Skin of body (tissue), 3 donors: ENCODE measurements at places on chromosomes 6 and 20. TPM values are rescaled to one million over a fixed set of nuclear protein-coding genes. Genes with fewer than 3 reads are reported as not detected.

- DNase-seq, result no peak
Measured at GRCh38 chr6:125738276-125738675, 11.2 kb upstream of the HEY2 start.

GRCh38 chr6:160376445-160376844, 28.3 kb downstream of the SLC22A3 start:
- no peak for DNase-seq

- DNase-seq, result no peak
Measured at GRCh38 chr20:5315807-5316187, 957 bp downstream of the PROKR2 start.

DNA sequence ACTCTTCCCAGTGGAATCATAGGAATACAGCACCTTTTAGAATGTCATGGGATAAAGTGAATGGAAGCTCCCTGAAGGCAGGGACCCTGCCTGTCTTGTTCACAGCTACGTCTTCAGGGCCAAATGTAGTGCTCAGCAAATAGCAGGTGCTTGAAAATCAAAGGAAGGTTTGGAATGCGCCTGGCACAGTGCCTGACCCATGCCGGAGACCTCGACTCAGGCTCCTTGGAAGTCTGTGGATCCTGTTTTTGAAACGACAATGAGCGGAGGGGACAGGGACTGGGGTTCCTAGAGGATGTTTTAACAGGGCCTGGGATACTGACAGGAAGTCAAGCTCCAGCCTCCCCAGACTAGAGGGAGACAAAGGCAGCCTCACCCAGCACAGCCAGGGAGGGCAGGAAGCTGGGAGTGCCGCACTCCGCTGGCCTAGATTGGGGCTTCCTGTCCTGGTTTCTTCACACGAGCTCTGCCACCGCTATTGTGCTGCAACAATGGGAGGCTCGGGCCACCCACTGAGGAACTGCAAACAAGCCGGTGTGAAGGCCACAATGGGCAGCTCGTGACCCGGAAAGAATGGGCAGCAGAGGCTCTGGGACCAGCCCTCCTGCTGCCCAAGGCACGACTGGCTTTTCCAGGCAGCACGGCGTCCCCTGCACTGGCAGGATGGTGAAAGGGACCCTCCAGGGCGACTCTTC, 76.7 kb downstream of the PREX1 start:
- DNase-seq, result peak; percentile 20

DNA sequence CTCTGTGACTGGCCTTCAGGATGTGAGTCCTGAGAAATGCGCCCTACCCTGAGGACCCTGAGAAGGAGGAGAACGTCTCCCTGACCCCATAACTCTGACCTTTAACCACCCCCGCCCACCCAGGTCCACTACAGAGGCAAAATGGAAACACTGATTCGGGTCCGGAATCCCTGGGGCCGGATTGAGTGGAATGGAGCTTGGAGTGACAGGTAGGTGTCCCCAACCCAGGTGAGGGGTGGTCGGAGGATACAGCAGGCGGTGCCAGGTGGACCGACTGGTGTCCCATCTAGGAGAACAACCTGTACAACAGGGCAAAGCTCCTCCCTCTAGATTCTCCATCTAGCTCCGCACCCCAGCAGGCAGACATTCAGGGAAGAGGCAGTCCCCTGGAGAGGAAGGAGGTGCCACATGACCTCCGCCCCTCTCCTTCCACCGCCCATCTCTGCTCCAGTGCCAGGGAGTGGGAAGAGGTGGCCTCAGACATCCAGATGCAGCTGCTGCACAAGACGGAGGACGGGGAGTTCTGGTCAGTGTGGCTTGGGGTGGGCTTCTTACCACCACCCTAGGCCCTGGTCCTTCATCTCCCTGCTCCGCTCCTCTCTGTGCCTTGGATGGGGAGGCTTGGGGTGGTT, 17.6 kb downstream of the CAPN11 start:
- DNase-seq, result no peak

- DNase-seq, result no peak
Measured at GRCh38 chr20:25247518-25247955, 348 bp upstream of the PYGB start.

- peak; percentile 59 for DNase-seq
Measured at GRCh38 chr6:116278854-116279231, 887 bp downstream of the TSPYL1 start.

- DNase-seq, result no peak
Measured at GRCh38 chr6:139591075-139591865, 216.8 kb upstream of the CITED2 start.

- peak; percentile 66 for DNase-seq
Measured at GRCh38 chr6:82419859-82420258, 56.2 kb downstream of the TPBG start.

The SLC17A3 gene
- not detected for total RNA-seq

The EPM2A gene
- 7.9 TPM for total RNA-seq

The TREM1 gene
- total RNA-seq, result 1.6 TPM

The CNR1 gene
- total RNA-seq, result 1.8 TPM

The CPXM1 gene
- total RNA-seq, result 30.5 TPM

The ZSWIM1 gene
- 4.0 TPM for total RNA-seq

The TRERF1 gene
- total RNA-seq, result 6.2 TPM

The KIFC1 gene
- 9.5 TPM for total RNA-seq
